ENCODE measurements at places on chromosomes 3 and 15.
A peak's percentile ranks its signal among the peaks of the same experiment; 100 is the strongest.

- DNase-seq: no peak
These were observed 48.3 kb downstream of the NPTN start for GRCh38 chr15:73584699-73585420.

DNA sequence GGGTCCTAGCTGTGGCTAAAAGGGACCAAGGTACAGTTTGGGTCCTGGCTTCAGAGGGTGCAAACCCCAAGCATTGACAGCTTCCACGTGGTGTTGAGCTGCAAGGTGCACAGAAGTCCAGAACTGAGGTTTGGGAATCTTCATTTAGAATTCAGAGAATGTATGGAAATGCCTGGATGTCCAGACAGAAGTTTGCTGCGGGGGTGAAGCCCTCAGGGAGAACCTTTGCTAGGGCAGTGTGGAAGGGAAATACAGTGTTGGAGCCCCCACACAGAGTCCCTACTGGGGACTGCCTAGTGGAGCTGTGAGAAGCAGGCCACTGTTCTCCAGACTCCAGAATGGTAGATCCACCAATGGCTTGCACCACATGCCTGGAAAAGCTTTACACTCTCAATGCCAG lies 17.9 kb downstream of the RNF13 start:
- no peak for DNase-seq

DNA sequence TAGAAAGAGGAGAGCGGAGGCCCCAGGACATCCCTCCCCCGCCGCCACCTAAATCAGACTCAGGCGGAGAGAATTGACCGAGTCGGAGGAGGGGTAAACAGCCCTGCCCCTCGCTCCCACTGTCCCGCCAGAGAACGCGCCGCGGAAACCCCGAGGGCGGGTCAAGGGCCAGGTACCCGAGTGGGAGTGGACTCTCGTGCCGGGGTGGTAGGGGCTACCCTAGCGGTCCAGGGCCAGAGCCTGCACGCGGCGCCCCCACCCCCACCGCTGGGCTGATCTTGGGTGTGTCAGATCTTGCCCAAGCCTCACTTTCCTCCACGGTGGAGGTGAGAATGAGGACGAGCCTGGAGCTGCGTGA lies 19.0 kb downstream of the SPATA12 start:
- no peak for DNase-seq

GRCh38 chr3:118180853-118181252 lies 853.8 kb downstream of the IGSF11 start:
- DNase-seq: no peak

DNA sequence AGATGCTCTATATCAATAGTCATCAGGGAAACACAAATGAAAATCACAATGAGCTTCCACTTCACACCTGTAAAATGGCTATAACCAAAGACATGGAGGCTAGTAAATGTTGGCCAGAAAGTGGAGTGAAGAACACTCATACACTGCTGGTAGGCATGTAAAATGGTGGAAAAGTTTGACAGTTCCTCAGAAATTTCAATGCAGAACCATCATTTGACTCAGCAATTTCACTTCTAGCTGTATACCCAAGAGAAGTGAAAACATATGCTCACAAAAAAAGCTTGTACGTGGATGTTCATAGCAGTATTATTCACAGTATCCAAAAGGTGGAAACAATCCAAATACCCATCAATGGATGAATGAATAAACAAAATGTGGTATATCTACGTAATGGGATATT lies 19.2 kb upstream of the TOP2B start:
- DNase-seq: no peak

DNA sequence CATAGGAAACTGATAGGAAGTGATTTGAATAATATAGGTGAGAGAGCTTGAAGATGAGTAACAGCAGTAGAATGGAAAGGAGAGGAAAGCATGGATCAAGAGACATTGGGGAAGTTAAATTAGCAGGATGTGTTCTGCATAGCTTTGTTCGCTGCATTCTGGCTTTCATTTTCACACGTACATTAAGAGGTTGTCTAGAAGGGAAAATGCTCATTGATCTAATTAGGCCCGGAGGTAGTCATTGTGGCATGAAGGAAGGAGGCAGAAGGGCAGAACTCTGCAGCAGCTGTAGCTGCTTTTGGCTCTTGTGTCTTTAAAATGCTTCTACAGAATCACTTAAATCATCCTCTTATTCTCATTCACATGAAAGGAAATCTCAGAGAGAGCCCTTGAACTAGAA lies 40.3 kb downstream of the KCNAB1 start:
- peak; percentile 56 for DNase-seq

GRCh38 chr15:31021067-31021665 lies 29.7 kb upstream of the MTMR10 start:
- no peak for DNase-seq

- no peak for DNase-seq
These were observed 72.4 kb upstream of the RAP2B start for GRCh38 chr3:153089620-153090019.

DNA sequence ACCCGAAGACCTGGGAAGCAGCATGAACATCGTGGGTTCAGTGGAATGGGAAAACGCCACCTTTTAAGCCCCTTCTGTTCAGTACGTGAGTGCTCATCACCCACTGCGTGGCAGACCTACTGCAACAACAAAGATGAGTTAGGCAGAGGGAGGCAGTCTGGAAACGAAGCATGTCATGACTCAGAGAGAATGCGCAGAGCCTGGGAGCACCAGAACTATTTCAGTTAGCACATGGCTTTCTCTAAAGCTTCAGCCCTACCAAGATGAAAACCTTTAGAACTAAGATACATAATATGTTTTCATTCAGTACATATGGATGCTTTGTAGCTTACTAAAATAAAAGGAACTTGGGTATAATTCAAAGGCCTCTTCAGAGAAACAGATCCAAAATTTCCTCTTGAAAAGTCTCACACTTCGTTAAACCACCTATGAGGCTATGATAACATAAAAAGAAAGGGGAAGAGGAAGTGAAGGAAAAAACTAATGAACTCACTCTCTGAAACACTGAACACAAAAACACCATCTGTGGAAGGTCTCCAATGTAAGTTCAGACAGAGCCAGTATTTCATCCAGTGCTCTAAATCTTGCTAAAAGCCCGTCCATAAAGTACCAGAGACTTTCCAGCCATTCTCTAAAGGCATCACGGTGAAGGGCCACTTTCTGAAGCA lies 140.1 kb downstream of the OCA2 start:
- peak; percentile 85 for DNase-seq

DNA sequence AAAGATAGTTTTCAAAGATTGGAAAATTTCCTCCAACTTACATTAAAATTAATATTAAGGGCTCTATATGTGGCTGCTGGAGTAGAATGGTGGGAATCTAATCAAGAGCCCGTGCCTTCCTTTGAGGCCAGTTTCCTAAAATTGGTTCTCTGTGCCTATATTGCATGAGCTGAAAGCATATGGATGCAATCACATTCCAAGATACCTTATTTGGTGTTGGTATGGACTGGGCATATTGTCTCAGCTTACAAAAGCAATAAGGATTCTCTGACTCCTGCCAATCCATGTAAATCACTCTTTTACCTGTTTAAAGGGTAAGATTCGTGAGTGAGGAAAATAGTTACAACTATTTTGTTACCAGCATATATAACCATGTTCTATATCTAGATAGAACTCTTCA lies 111.6 kb downstream of the GREM1 start:
- DNase-seq: no peak

DNA sequence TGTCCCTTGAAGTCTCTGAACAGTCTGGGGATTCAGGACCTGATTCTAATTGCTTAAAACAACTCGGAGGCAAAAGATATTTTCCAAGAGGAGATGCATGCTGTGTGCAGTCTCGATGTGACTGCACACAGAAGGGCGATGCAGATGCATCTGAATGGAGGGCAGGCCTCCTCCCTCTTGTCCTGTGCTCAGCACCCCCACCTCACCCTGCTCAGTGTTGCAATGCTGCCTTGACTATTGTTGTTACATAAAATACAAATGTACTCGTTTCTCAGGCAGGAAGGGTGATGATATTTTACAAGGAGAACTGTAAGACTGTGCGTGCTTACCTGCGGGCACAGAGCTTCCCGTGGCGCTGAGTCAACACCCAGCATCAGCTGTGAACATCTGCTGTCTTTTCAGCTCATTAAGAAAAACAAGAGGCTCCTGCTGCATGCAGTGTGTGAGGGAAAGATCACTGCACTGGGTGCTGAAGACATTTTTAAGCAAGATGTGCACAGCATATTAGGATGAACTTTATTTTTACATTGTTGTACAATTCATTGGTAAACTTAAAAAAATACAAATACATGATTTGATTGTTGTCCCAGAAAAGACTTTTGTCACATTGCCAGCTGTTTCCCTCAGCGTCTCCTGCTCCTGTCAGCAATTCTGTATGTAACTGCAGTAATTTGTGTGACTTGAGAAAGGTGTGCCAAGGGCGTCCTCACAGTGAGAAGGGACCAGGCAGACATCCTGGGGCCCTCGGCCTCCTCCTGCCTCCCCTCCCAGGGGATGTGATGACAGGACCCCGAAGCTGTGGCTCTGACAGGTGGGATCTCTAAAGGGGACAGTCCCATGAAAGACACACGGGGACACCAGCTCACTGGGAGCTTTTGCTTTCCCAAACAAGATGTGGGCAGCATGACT lies 56.3 kb upstream of the RPL32 start:
- no peak for DNase-seq

GRCh38 chr15:65249641-65250040 lies 37.0 kb downstream of the PARP16 start:
- DNase-seq: no peak

GRCh38 chr15:34043813-34044212 lies 4.8 kb upstream of the AVEN start:
- no peak for DNase-seq

DNA sequence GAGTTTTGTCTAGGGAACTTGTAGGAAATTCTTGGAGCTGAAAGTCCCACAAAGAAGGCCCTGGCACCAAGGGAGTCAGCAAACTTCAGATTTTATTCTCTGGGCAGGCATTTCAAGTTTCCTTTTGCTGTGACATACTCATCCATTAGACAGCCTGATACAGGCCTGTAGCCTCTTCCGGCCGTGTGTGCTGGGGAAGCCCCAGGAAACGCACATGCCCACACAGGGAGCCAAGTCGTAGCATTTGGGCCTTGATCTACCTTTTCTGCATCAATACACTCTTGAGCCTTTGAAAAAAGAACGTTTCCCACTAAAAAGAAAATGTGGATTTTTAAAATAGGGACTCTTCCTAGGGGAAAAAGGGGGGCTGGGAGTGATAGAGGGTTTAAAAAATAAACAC lies 15.0 kb downstream of the TIGIT start:
- no peak for DNase-seq

- no peak for DNase-seq
These were observed 1.6 kb upstream of the ITGB5 start for GRCh38 chr3:124888482-124889441.

DNA sequence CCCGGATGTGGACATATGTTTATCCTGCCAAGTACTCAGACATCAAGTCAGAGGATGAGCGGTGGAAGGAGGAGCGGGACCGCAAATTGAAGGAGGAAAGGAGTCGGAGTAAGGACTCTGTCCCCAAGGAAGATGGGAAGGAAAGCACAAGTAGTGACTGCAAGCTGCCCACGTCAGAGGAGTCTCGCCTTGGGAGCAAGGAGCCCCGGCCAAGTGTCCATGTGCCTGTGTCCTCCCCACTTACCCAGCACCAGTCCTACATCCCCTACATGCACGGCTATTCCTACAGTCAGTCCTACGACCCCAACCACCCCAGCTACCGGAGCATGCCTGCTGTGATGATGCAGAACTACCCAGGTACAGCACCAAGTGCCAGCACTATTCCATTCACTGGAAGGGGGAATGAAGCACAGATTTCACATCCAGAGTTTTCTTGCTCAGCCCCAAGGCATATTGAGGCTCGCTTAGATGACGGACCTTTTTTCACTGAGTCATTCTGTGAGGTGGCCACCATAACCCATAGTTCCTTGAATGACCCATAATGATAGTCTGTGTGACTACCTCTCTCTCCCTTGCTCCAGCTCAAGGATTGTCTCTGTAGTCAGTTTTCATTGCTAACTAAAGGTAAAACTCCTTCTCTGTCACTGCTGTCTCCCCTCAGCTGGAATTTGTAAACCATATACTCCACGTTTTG lies 97.1 kb downstream of the RBPMS2 start:
- no peak for DNase-seq

DNA sequence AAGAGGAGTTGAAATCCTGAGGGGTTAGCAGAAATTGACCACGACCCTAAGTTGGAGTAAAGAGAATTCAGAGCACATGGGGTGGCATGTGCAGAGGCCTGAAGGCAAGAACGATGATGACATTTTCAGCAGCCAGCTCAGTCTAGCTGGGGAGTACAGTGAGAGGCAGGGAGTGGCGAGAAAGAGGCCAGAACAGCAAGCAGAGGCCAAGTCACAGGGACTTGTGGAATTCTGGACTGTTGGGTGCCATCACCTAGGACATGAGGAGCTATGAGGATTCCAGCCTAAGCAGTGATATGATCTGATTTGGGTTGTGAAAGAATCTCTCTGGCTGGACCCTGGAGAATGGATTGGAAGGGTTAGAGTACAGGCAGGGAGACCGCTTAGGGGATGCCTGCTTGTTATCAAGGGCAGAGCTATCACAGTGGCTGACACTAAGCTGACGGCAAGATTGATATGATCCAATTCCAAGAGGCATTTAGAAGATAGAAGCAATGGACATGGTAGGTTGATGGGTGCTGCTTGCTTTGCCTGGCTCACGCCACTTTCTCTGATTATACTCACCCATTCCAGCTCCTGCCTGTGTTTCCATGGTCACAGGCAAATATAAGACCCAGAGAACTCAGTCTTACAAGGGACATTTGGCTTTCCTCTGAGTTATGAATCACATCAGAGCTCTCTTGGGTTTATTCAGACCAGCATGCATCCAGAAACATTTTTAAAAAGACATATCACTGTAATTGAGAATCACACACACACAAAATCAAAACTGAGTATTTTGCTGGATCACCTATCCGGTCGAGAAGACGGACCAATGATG lies 66.4 kb downstream of the LRTM1 start:
- no peak for DNase-seq

GRCh38 chr3:32613183-32613582 lies 42.5 kb upstream of the DYNC1LI1 start:
- DNase-seq: no peak

DNA sequence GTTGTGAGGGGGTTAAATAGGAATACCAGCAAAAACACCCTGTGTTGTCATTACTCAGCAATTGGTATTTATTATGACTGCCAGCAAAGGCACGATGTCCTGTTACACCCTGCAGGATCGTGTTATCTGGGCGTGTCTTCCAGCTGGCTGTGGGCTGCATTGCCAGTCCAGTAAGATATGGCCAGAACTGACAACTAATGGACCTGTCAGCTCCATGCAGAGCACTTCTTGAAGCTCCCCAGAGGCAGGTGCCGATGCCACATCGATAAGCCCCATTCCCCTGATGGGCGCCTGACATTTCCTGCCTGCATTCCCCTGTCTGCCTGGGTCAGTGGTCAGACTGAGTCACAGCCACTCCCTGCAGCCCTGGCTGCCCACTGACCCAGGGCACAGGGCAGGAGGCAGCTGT lies 79.7 kb upstream of the RASGRF1 start:
- DNase-seq: peak; percentile 41

DNA sequence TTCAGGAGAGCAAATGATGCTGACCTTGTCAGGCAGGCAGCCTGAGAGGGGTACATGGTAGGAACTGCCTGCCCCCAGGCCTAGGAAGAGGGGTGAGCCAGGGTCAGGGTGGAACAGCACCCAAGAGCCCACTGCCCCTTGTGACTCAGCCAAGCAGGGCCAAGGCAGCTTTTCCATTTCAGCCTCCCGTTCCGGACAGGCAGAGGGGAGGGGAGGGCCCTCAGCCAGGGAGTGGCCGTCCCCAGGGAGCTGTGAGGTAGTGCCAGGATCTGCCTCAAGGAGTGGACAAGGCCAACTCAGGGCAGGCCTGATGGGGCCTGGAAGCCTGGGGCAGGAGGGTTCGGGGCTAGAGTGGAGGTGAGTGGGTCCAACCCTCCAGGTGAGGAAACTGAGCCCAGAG lies 5.1 kb upstream of the ANKRD63 start:
- DNase-seq: no peak

Measured in kidney glomerular epithelial cell (primary cell).